ENCODE measurements at places on chromosomes 3 and 15. TPM values are rescaled to one million over a fixed set of nuclear protein-coding genes. Genes with fewer than 3 reads are reported as not detected.

GRCh38 chr3:119723022-119723421, 20.2 kb downstream of the CFAP91 start:
- H3K4me1 ChIP-seq: no peaks in the 10 kb centered on the region
- peaks cover 5% of the 10 kb centered on the region for H3K27me3 ChIP-seq
- no peak for DNase-seq
- H3K27ac ChIP-seq: no peak overlapping the region

DNA sequence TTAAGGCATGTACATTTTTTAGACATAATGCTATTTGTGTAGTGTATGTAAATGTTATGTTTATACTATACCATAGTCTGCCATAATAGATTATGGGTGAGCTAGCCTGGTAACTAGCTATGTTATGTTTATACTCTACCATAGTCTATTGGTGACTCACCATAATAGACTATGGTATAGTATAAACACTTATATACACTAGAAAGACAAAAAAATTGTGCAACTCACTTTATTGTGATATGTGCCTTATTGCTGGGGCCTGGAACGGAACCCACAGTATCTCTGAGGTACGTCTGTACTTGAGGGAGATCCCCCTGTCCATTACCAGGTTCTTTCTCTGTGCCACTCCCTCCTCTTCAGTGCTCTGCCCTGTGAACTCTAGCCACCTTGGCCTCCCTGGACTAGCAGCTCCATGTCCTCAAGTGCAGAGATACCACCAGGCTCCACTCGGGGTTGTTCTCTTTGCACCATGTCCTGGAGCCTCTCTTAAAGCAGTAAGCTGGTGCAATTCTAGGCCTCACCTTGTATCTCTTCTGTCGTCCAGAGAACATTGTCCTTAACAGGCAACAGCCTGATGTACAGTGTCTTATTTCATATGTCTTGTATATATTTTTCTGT, 60.8 kb upstream of the PXYLP1 start:
- no peaks in the 10 kb centered on the region for H3K36me3 ChIP-seq
- H3K27me3 ChIP-seq: peaks cover 5% of the 10 kb centered on the region
- H3K27ac ChIP-seq: peak overlapping the region; percentile 3
- DNase-seq: peak; percentile 52
- peaks cover 3% of the 10 kb centered on the region for H3K4me1 ChIP-seq
- H3K4me3 ChIP-seq: no peak overlapping the region

DNA sequence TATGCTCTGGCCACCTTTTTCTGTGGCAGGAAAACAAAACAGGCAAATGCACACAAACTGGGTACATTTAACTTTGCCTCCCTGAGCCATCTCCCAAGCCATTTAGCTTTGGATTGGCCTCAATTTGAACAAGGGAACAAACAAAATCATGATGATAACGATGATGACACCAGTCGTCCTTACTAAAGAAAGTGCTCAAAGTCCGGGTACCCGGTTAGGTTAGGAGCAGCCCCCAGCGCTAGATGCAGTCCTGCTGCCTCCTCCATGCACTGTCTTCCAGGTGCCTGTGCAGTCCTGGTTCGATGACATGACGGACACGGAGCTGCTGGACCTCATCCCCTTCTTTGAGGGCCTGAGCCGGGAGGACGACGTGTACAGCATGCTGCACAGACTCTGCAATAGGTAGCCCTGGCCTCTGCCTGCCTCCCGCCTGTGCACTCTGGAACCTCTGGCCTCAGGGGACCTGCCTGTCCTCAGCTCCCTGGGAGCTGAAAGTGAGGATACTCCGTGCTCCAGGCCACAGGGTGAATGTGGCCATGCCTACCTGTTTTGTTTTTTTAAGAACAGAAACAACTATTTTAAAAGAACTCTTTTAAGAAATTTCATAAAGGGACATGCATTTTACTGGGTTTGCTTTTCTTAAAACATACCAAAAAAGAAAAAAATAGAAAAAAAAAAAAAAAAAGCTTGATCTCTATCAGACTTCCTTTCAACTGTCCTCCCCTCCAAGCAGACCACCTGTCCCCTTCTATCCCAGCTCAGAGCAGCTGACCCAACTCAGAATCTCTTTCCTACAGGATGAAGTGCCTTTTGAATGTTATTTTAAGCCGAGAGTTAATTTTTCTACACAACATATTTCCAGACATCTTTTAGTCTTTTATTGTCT, 9.9 kb upstream of the VILL start:
- H3K36me3 ChIP-seq: peaks cover 30% of the 10 kb centered on the region
- no peaks in the 10 kb centered on the region for H3K27me3 ChIP-seq
- DNase-seq: no peak
- no peak overlapping the region for H3K27ac ChIP-seq

DNA sequence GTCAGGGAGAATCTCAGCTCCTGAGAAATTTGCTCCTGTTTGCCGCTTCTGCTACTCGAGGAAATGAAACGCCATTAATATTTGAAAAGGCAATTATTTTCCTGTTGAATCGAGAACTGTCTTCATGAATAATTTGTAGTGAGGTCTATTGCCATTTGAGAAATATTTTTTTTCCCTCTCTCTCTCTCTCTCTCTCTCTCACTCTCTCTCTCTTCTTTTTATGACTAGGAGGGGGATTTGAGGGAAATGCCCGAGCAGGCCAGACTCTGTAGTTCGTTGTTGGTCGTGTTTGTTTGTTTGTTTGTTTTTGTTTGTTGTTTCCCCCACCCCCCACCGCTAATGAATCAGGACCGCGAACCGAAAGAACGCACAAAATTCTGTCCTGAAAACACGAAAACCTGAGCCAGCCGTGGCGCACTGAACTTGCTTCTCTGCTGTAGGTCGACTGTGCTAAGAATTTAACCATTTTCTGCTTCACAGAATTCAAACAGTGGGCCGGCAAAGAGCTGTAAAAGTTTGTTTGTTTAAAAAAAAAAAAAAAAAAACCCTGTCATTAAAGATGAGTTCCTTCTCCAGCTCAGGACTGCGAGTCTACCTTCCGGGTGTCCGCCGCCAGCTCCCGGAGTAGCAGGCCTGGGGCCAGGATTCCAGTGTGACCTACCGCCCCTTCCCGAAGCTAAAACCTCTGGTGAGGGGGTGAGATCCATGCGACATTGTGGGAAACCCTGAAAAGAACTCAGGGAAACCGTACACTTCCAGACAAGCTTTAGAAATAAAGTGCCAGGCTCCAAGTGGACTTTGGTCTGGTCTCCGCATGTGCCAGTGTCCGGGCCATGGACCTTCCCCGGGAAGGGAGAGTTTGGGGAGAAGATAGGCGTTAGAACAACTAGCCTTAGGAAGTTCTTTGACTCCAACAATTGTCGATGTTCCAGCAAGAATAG, 12.1 kb downstream of the ZIC4 start:
- no peak overlapping the region for H3K27ac ChIP-seq
- peaks cover 96% of the 10 kb centered on the region for H3K27me3 ChIP-seq

CAPN7 gene
- total RNA-seq: 21.3 TPM

SMCO1 gene
- not detected for total RNA-seq

PPM1L gene
- 0.28 TPM for total RNA-seq

FETUB gene
- total RNA-seq: not detected
